ENCODE measurements at places on chromosomes 5 and 9.

DNA sequence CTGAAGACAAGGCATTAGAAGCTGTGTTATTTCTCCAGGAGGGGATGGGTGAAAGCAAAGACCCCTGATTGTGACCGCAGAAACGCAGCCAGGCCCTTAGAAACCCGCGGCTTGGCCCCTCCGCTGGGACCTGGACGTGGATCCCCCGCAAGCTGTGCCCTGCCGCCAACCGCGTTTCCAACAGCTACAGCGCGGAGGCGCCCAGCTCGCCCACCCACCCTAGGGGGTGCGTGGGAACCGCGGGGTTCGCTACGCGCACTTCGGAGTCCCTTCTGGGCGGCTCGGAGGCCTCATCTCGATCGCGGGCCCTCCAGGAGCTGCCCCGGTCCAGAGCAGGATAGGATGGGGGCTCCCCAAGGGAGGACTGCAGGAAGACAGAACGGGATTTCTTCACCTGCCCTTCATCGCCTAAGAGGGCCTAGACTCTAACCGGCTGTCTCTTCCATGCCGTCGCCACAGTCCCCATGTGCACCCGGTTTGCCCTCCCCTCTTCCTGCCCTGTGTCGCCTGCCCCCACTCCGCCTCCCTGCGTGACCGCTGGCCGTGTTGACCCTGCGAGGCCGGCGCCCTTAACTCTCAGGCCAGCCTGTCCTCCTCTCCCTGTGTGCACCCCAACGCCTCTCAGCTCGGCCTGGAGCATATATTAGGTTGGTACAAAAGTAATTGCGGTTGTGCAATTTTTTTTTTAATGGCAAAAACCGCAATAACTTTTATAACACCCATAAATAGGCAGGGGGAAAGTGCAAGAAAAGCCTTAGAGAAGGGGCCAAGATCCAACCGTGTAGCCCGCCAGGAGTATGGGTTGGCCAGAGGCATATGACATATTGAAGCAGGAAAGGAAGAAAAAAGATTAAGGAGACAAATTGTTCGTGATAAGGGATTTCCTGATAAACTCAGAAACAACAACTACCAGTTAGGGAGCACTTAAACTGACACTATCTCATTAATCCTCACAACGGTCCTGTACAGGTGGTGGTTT is 68.1 kb upstream of the FREM1 start:
- DNase-seq = no peak

- no peak for DNase-seq
Observed at GRCh38 chr9:70429899-70430298, 15.4 kb upstream of the KLF9 start.

DNA sequence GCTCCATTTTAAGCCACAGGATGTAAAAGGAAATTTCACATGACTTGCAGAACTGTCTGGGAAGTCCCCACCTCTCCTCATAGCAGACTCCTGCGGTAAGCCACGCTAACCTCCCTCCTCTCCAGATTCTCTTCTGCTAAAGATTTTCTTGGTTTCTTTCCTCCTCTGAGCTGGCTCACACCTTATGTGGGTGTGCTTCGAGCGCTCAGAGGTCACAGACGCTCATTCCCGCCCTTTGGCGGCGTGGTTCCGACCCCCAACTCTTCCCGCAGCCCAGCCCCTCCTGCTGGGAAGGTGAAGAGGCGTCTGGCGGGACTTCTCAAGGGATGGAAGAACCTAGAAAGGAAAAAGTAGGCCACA is 32.9 kb upstream of the CDK20 start:
- peak; percentile 72 for DNase-seq

DNA sequence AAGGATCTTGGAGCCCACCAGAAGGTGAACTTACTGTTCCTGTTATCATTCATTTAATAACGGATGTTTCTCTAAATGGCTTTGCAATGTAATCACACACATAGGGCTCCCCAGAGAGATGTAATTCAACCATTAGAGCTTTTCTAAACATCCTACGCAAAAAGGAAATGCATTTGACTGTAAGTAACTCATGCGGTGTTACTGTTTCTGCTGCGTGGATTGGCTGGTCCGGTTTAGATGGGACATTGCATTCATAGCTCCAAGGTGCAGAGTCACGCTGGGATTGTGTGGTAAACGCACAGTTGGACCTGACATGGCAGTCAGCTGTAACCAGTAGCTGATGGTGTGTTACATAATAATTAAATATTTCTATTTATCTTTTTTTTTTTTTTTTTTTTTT is 185.5 kb upstream of the OTULINL start:
- DNase-seq = no peak

DNA sequence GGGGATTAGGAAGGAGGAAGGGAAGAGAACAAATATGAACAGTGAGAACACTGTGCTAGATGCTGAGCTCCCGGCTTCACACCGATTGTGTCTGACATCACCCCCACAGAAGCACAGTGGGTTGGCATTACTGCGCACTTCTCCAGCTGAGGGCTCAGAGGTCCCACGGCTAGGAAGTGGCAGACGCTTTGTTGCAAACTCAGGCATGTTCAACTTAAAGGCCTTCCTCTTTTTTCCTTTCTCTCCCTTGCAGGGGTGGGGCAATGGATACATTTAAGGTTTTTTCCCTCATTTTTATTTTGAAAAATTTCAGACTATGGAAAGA is 15.5 kb upstream of the SHB start:
- DNase-seq = no peak

Measured in activated T-cell treated with anti-CD3 and anti-CD28 coated beads, Interleukin-2, amount 50 U/mL, for 48 hours (primary cell).